ENCODE measurements at places on chromosomes 5 and 9.

GRCh38 chr9:98491231-98491651 lies 217.5 kb downstream of the GABBR2 start:
- no peak for DNase-seq

DNA sequence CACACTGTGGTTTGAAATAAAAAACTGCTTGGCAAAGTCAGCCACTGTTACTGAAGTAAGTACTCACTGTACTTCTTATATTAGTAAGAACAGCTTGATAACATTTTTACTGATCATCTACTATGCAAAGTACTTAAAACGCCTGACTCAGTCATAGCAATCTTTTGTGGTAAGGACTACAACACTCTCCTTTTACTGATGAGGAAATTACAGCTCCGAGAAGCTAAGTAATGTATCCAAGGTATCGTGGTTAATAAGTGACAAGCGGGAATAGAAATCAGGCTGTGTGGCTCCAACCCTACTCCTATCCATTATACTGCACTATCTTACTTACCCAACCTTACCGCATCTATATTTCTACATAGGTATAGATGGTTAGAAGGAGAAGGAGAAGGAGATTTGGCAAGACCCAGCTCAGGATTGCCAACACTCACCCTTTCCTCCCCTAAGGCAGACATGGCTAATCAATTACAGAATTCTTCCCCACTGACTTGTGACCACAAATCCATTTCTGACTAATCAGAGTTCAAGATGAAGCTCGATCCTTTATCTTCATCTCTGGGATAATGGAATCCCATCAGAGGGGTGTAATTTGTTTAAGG lies 281.4 kb downstream of the SPOCK1 start:
- DNase-seq = no peak

GRCh38 chr5:56900395-56900794 lies 9.0 kb upstream of the SETD9 start:
- no peak for DNase-seq

GRCh38 chr9:110029429-110029955 lies 178.5 kb downstream of the C9orf152 start:
- no peak for DNase-seq

GRCh38 chr9:131738293-131739132 lies 1.4 kb downstream of the RAPGEF1 start:
- no peak for DNase-seq

DNA sequence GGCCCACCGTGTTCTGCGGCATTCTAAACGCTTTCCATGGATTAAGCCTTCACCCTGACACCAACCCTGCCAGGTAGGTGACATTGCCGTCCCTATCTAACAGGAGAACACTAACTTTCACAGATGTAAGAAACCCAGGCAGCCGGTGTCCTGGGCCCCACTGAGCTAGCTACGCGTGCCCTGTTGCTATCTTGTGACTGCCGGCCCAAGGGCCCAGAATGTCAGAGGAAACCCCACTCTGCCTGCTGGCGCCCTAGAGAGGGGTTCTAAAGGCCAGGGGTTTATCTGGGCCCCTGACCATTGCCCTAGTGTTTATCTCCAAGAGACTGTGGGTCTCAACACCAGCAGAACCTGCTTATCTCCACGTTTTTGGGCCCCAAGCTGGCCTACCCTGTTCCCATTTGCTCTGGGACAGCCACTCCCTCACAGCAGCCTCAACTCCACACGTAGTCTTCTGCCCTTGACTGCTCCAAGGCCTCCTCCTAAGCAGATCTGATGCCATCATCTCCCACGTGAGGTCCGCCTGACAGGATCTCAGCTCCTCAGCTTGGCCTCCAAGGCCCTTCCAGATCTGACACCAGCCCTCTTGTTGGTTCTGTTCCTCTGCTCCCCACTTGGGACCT lies 18.1 kb upstream of the ZBTB34 start:
- no peak for DNase-seq

- no peak for DNase-seq
These were observed 278.2 kb downstream of the PSAT1 start for GRCh38 chr9:78575081-78575480.

DNA sequence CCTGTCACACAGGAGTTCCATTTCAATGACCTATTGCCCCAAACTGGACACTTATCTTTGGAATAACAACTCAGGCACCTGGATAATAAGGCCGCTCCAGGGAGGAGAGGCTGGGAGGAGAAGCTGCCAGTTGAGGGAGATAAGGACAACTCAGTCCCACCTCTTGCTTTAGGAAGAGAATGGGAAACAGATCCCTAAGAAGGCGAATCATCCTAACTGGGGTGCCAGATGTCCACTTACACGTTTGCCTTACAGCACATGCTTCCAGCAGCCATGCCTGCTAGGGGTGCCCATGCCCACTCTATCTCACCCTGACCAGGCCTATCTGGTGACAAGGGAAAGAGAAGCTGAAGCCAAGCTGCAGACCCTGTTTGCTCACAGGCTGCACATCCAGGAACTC lies 6.5 kb downstream of the HK3 start:
- no peak for DNase-seq

Measured in BE2C (cell line).